ENCODE measurements at places on chromosomes 3 and 15.

- DNase-seq, result no peak
These were observed 122.4 kb downstream of the FOXP1 start for GRCh38 chr3:71461114-71461513.

DNA sequence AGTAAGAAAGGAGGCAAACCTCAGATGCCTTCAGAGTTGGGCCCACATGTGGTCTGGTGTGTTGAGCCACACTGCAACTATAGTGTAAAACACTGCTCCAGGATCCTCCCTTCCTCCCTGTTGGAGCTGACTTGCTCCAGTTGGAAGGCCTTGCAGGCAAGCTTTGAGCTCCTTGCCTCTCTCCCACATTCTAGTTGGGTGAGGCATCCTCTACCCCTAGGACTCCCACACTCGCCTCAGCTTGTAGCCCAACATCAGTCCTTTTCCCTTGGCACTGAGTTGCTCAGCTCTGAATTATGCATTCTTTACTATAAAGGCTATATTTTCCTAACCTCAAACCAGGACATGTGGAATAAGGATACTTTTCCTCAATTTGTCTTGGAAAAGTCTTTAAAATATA, 143.9 kb downstream of the NECTIN3 start:
- DNase-seq, result no peak

- DNase-seq, result no peak
These were observed 52.2 kb downstream of the IGF1R start for GRCh38 chr15:98700519-98700918.

- no peak for DNase-seq
These were observed 25.3 kb downstream of the CHDH start for GRCh38 chr3:53820756-53821580.

DNA sequence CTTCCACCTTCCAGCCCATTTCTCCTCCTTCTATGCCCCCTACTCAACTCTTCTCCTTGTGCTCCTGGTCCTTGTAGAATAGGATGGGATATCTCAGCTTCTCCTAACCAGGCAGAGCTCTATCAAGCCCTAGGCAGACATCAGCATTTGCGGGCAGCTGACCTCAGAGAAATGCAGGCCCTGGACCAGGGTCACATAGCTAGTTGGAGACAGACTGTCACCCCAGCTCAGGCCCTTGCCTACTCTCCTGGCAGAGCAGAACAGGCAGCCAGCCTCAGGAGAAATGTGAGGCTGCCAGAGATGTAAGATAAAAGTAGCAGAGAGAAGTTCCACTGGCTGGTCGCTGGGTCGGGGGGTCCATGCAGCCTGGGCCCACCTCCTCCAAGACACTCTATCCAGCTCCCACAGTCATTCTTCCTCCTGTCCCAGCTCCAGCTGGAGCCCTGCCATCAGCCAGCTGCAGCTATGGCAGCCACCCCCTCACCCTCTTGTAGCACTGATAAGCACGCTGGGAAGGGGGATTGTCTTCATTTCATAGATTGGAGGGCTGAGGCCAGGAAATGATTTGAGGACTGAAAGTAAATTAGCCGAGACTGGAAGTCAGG, 4.0 kb downstream of the CYP8B1 start:
- no peak for DNase-seq

DNA sequence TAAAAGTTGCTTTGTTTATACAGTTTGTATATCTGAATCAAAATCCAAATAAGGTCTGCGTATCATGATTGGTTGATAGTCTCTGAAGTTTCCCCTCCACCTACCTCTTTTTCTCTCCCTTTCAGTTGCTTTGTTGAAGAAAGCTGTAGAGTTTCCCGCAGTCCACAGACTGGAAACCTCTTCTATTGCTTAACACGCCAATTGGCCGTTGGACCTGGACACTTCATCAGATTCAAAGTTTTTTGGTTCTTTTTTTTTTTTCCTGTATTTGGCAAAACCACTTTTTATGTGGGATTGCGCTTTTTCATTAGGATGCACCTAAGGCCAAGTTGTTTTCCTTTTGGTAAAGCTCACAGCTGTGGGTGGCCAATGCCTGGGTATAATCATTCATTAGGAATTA, 14.5 kb upstream of the TM4SF1 start:
- no peak for DNase-seq

Measured in stimulated activated CD4-positive, alpha-beta T cell treated with anti-CD3 and anti-CD28 coated beads, TNF-alpha, amount 100 ng/mL, for 1 hour (primary cell).